Neural crest cell (in vitro differentiated cells): ENCODE measurements at places on chromosomes 12 and 14.

DNA sequence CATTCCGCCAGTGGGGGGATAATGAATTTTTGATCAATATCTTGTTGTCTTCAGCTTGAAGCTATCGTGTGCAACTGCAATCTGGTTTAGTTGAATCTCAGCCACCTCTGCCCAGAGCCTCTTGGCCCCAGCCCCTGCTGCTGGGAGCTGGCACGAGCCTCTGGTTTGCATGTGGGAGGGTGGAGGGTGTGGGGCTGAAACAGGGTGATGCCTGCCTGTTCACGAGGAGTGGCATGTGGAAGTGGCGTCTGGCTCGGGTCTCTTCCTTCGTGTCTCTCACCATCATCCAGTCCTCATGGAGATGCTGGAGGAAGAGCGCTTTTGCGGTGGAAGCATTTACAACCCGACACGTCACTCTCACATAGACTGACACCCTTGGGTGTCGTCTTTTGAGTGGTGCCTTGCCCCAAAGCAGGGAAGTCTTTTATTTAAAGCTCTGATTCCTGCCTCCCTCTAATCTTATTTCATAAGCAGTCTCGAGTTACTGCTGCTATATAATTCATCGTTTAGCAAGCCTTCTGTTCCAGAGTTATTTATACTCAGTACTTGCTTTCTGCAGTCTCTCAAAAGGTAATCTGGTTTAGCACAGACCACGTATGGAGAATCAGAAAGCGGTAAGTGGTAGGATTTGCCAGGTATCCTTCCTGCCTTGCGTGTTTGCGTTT, 64.5 kb downstream of the AACS start:
- no peak for DNase-seq

DNA sequence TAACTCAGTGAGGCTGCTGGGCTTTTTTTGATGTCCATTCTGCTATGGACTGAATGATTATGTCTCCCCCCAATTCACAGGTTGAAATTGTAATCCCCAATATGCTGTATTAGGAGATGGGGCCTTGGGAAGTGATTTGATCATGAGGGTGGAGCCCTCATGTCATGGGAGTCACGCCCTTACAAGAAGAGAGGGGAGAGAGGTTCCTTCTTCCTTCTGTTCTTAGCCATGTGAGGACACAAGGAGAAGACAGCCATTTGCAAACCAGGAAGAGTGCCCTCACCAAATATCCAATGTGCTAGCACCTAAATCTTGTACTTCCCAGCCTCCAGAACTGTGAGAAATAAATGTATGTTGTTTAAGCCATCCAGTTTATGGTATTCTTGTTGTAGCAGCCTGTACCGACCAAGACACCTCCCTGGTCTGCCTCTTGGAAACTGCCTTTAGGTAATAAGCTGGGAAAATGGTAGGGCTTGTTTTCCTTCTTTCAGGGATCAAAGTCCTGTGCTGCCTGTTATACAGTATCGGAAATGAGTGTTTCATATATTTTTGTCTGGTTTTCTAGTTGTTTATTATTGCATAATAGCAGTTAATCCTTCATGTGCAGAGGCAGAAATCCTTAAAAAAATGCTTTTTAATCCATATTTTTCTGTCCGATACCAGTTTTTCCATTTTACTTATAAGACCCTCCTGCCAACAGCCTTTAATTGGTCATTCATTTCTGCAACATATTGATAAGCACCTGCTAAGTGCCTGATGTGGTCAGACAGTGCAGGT, 16.3 kb downstream of the BORCS5 start:
- DNase-seq, result no peak

DNA sequence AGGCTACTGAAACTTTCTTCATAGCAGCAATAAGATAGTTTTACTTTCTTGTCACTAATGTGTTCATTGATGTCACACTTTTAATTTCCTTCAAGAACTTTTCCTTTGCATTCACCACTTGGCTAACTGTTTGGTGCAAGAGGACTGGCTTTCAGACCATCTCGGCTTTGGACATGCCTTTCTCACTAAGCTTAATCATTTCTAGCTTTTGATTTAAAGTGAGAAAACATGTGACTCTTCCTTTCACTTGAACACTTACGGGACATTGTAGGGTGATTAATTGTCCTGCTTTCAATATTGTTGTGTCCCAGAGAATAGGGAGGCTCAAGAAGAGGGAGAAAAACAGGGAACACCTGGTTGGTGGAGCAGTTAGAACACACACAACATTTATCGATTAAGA, 41.9 kb downstream of the IFNG start:
- no peak for DNase-seq

DNA sequence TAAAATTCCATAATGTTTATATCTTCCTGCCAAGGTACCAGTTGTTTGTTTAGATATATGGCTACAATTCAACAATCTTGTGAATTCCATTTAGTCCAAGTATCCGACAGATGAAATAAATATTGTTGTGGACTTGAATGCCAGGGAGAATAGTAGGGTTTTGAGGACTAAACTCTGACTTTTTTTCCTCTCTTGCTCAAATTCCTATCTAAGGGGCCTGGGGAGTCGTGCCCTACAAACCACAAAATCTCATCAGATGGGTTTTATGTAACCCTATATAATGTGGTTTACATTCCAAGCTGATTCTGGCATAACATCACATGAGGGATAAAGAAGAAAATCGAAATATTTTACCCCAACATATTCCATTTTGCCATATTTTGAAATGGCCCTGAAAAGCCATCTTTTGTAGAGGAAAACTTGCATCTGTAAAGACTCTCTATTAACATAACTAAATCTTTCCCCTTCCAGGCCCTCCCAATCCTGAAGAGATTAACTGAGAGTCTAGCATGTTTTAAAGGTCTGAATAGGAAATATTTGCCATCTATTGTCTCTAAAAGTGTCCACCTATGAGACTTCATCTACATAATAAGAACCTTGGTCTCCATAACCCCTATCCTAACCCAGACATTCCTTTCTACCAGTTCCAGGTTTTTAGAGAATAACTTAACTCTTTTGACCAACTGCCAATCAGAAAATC, 184.7 kb upstream of the KITLG start:
- no peak for DNase-seq

- no peak for DNase-seq
These were observed 139.8 kb downstream of the NEDD1 start for GRCh38 chr12:97046901-97047300.

- DNase-seq, result no peak
These were observed 74.8 kb downstream of the GRIP1 start for GRCh38 chr12:66603981-66604479.

- no peak for DNase-seq
These were observed 1.5 kb downstream of the LAG3 start for GRCh38 chr12:6773590-6774351.

GRCh38 chr14:96095581-96096476, 56.7 kb downstream of the C14orf132 start:
- DNase-seq, result no peak

GRCh38 chr12:26566675-26567074, 266.3 kb downstream of the ITPR2 start:
- DNase-seq, result no peak

GRCh38 chr12:15962760-15963159, 51.6 kb downstream of the DERA start:
- no peak for DNase-seq
